ENCODE measurements at places on chromosomes 2 and 18. TPM values are rescaled to one million over a fixed set of nuclear protein-coding genes. Genes with fewer than 3 reads are reported as not detected.

GRCh38 chr2:232971744-232972143, 41.3 kb downstream of the NGEF start:
- no peak for DNase-seq
- H3K4me3 ChIP-seq: no peak overlapping the region
- H3K36me3 ChIP-seq: no peaks in the 10 kb centered on the region
- no peaks in the 10 kb centered on the region for H3K4me1 ChIP-seq
- H3K27ac ChIP-seq: no peak overlapping the region

DNA sequence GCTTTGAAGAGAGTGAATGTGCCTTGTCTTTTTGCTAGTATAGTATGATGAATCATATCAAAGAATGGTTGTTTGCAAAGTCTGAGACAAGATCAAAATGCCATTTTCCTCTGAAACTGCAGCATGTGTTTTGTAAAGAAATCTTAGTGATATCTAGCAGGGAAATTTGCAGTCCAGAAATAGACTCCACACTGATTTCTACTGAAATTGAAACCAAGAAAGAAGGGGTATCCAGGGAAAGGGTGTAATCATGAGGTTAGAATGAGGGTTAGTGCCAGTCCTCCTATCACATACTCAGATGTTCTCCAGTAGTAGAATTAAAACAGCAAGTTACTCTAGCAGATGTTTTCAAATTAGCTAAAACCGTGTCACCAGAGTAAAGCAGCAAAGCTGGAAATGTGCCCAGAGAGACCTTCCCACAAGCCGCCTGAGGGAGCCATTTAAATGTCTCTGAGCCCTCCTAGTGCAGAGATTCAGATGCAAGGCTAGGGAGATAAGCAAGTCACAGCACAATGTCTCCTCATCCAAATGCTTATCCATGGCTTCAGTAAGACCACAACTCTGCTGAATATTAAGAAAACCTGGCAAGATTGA, 4.9 kb downstream of the DLGAP1 start:
- peaks cover 8% of the 10 kb centered on the region for H3K4me1 ChIP-seq
- no peak overlapping the region for H3K4me3 ChIP-seq
- DNase-seq: no peak
- H3K27me3 ChIP-seq: peaks cover 2% of the 10 kb centered on the region

DNA sequence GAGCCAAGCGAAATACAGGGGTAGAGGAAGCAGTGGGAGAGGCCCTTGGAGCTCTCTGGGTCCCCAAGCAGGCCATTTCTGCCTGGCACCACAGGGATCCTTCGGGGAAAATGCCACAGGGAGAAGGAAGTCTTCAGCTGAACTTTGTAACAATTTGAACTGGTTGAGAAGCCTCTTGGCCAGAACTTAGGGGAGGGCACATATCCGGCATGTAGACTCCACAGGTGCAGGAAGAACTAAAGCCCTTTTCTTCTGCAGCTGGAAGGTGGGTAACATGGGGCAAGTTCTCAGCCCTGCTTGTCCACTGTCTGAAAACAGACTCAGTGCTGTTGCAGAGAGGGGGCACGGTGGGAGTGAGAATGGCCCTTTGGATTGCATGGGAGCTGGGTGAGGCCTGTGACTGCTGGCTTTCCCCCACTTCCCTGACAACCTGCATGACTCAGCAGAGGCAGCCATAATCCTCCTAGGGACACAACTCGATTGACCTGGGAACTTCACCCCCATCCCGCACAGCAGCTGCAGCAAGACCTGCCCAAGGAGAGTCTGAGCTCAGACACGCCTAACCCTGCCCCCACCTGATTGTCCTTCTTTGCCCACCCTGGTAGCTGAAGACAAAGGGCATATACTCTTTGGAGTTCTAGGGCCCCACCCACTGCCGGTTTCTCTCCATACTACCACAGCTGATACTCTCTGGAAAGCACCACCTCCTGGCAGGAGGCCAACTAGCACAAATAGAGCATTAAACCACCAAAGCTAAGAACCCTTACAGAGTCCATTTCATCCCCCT, 101.6 kb upstream of the FAM136A start:
- no peaks in the 10 kb centered on the region for H3K36me3 ChIP-seq
- no peak overlapping the region for H3K27ac ChIP-seq
- DNase-seq: no peak

GRCh38 chr18:31399306-31400032, 22.9 kb downstream of the DSG4 start:
- DNase-seq: no peak
- H3K4me1 ChIP-seq: peaks cover 11% of the 10 kb centered on the region
- no peaks in the 10 kb centered on the region for H3K36me3 ChIP-seq
- H3K27ac ChIP-seq: no peak overlapping the region

- H3K27me3 ChIP-seq: peaks cover 6% of the 10 kb centered on the region
- H3K36me3 ChIP-seq: peaks cover 3% of the 10 kb centered on the region
- no peak overlapping the region for H3K27ac ChIP-seq
- DNase-seq: no peak
- no peak overlapping the region for H3K4me3 ChIP-seq
- no peaks in the 10 kb centered on the region for H3K4me1 ChIP-seq
Measured at GRCh38 chr2:127618551-127619202, 27.3 kb upstream of the GPR17 start.

DNA sequence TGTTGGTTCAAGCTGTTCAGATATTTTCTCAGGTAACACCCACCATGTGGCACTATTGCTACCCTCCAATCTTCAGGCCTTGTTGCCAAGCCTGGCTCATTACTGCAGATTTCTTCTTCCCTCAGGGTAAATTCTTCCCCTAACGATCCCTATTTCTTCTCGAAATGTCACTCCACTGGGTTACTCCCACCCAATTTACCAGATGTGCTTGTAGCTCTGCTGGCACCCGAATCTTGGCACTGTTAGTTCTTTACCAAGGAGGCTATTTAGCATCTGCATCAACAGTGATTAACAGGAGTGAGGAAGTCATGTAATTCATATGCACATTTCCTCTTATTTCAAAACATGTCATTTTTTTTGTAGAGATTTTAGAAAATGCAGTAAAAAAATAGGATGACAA, 217.1 kb upstream of the CYRIA start:
- no peak overlapping the region for H3K4me3 ChIP-seq
- H3K4me1 ChIP-seq: peaks cover 5% of the 10 kb centered on the region
- H3K36me3 ChIP-seq: no peaks in the 10 kb centered on the region
- H3K27ac ChIP-seq: no peak overlapping the region
- no peak for DNase-seq

DNA sequence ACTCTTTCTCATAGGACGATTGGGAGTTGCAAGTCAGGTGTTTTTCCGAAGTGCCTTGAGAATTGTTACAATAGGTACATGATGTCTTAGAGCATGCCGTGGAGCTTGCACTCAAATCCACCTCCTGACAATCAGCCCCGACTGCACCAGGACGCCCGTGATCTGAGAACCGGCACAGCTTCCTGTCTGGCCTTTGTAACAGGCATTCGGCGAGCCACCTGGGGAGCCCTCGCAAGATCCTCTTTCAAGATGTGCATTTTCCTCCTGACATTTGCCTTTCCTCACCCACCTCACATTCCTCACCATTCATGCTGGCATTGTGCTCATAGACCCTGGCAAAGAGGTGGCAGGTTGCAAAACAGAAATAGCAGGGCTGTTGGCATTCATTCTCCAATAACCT, 427.3 kb downstream of the GALR1 start:
- H3K4me3 ChIP-seq: no peak overlapping the region
- peak; percentile 24 for DNase-seq
- peaks cover 22% of the 10 kb centered on the region for H3K4me1 ChIP-seq
- H3K27ac ChIP-seq: no peak overlapping the region
- peaks cover under 1% of the 10 kb centered on the region for H3K27me3 ChIP-seq

DNA sequence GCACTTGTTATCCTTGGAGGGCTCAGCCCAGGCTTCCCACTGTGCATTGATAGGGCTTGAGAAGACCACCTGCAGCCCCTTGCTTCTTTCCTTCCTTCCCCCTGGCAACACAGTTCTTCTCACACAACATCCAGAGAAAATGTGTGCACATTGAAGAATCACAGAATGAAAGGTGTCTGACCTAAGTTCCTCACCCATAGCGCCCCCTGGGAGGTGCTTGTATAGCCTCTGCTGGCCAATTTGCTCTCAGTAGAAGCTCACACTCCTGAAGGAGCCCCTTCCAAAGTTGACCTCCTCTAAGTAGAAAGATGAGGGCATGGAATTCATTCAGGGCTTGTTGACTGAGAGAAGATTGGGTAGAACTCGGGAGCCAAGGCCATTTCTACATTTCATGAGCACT, 758.4 kb upstream of the KLHL29 start:
- no peaks in the 10 kb centered on the region for H3K27me3 ChIP-seq
- DNase-seq: peak; percentile 27
- H3K4me3 ChIP-seq: no peak overlapping the region

GRCh38 chr2:71620851-71621251, 167.5 kb downstream of the DYSF start:
- peaks cover 9% of the 10 kb centered on the region for H3K27me3 ChIP-seq
- peaks cover 13% of the 10 kb centered on the region for H3K4me1 ChIP-seq
- H3K4me3 ChIP-seq: no peak overlapping the region

The VWA3B gene
- not detected for total RNA-seq

The SOX11 gene
- 39.4 TPM for total RNA-seq

The CCDC102B gene
- total RNA-seq: 8.2 TPM

The PLCD4 gene
- total RNA-seq: 90.2 TPM
